ENCODE measurements at places on chromosomes 12 and 14. TPM values are rescaled to one million over a fixed set of nuclear protein-coding genes. Genes with fewer than 3 reads are reported as not detected.

WIF1 gene
- 1.7 TPM for total RNA-seq

KRT85 gene
- not detected for total RNA-seq

SMIM41 gene
- total RNA-seq, result 0.71 TPM

ADGRD1 gene
- 8.5 TPM for total RNA-seq

SLCO1A2 gene
- not detected for total RNA-seq

GLI1 gene
- total RNA-seq, result 0.54 TPM

SLC2A13 gene
- total RNA-seq, result 14.1 TPM

SERPINA9 gene
- total RNA-seq, result 3.7 TPM

TBX5 gene
- total RNA-seq, result 1.1 TPM

BMAL2 gene
- total RNA-seq, result 11.6 TPM

AGAP2 gene
- 1.6 TPM for total RNA-seq

SLC5A8 gene
- not detected for total RNA-seq

FICD gene
- total RNA-seq, result 3.4 TPM

PLCZ1 gene
- total RNA-seq, result not detected

C14orf39 gene
- total RNA-seq, result not detected

ZCRB1 gene
- total RNA-seq, result 28.9 TPM

ISCU gene
- 108 TPM for total RNA-seq

C12orf56 gene
- 1.1 TPM for total RNA-seq

All from lower leg skin (tissue), 4 donors.